ENCODE measurements at places on chromosomes 3 and 15.

DNA sequence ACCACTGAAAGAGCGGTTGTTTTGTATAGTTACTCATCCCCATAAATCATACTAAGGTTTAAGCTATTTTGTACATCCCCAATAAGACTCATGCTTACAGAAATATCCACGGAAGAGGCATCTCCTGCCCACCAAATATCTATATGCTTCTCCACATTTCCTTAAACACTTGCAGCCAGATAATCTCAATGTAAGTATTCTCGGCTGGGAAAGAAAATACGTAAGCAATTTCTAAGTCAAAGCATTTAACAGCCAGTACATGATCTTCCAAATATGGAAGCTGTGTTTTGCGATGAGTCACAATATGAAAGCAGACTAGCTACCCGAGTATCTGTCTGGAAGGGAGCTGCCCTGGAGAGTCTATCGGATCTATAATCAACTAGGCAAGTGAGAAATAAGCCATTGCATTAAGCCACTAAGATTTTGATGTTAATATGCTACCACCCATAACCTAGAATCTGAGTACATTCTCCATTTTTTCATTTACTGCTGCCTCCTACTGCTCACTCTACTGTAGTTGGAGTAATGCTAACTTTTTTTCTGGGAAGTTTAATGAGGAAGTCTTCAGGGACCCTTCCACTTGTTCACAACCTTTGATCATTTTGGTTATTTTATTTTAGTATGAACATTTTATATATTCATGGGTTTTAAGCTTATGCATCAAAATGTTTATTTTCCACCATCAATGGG is 26.9 kb upstream of the ZMAT3 start:
- DNase-seq: no peak

DNA sequence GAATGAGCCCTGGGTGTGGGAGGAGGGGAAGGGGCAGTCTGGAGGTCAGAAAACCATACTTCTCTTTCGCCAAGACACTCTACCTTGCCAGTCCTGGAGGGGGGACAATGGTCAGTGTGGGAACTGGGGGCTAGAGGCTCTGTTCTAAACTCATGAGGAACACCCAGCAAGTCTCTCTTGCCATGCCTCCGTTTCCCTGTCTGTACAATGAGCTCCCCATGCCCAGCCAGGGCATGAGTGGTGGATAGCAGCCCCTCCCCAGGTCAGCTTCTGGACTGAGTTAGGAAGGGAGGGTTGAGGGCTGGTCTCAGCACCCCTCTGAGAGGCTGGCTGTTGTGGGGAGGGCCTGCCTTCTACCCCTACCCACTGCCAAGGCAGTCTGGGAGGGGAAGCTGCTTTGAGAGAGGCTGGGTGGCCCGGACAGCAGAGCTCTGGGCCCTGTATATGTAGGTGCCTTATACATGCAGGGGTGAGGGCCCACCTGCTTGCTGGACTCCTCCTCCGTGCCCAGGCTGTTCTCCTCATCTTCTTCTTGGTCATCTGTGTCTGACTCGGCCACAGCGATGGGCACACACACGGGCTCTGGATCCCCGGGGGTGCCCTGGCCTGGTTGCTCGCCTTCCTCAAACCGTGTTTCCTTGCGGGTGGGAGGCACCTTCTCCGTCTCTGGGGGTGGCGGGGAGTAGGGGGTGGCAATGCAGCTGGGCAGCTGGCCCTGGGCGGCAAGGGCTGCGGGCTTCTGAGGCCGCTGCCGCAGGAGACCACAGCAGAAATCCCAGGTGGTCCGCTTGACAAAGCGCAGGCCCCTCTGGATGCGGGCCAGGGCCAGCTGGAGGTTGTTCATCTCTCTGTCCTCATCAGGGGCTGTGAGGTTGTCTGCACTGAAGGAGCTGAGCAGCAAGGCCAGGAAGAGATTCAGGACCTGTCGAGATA is 68.8 kb downstream of the SCN5A start:
- DNase-seq: no peak

DNA sequence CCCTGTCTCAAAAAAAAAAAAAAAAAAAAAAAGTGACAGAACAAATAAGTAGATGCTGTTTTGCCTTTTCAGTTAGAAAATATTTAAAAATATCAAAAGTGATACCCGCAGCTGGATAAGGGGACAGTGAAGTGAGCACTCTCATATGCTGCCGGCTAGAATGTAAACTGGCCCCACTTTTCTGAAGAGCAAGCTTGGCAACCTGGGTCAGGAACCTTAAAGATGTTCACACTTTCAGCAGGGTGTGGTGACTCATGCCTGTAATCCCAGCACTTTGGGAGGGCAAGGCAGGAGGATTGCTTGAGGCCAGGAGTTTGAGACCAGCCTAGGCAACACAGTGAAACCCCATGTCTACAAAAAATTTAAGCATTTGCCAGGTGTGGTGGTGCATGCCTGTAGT is 17.4 kb downstream of the FSD2 start:
- DNase-seq: no peak

DNA sequence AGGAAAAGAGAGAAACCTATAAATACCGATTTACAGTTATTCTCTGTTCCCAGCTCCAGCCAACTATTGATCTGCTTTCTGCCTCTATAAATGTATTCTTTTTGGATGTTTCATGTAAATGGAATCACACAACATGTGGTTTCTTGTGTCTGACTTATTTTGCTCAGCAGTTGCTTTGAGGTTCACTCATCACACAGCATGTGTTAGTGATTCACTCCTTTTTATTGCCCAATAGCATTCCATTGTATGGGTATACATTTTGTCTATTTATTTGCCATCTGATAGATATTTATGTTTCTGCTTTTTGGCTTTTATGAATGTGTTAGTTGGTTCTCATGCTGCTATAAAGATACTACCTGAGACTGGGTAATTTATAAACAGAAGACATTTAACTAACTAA is 23.6 kb downstream of the CCR1 start:
- DNase-seq: no peak

DNA sequence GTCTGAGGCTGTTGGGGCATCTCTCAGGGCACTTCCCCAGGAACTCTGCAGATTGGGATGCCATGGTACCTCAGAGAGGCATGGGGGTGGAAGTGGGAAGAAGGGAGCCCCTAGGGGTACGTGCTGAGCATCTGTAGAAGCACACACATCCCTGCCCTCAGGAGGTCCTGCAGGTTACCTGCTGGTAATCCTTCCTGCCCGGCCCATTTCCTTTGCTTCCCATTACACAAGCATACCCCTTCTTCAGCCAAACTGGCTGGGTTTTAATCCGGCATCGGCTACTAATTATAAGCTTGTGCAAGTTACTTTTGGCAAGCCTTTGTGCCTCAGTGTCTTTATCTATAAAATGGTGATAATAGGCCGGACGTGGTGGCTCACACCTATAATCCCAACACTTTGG is 3.1 kb upstream of the SMAD6 start:
- no peak for DNase-seq

DNA sequence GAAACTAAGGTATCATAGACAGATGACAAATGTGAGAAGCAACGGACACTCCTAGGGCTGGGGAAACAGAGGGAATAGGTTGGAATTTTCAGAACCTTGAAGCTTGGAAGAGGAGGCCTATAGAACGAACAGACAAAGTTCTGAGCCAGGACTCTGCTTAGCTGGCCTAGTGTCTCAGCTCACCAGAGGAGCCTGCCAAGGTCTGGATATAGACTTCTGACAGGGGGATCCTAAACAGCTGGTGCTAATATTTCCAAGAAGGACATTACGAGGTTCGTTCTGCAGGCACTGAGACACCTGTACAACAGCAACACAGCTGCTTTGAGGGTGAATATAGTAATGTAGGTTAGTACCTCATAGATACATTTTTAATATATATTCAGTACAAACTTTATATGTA is 266.3 kb downstream of the CHL1 start:
- no peak for DNase-seq

DNA sequence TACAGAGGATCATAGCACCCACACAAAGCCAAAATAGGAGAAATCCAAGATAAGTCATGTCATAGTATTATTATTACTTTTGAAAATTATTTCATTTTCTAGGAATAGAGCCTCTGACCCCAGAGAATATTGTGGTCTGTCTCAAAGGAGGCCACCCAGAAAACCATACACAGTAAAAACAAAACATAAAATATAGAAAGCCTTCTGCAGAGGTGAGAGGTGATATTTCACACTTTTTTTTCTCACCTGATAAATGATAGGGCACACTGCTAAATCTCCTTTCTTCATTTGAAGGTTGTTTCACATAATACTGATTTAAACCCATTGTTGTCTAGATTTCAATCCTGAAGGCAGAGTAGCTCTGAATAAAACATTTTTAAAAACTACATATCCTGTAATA is 7.0 kb upstream of the CMC1 start:
- DNase-seq: no peak

- no peak for DNase-seq
Measured at GRCh38 chr3:73427048-73427706, 197.6 kb downstream of the PDZRN3 start.

Data from activated CD4-positive, CD25-positive, alpha-beta regulatory T cell treated with anti-CD3 and anti-CD28 coated beads, Interleukin-2, amount 50 U/mL, for 72 hours (primary cell).